C1 segment of cervical spinal cord (tissue), 14 donors: ENCODE measurements at places on chromosomes 3 and 15.

- DNase-seq: no peak
These were observed 39.8 kb downstream of the TUBGCP4 start for GRCh38 chr15:43410572-43411214.

GRCh38 chr15:98727115-98728040, 79.0 kb downstream of the IGF1R start:
- DNase-seq: no peak

GRCh38 chr15:51771773-51772172, 20.4 kb downstream of the TMOD2 start:
- DNase-seq: no peak

GRCh38 chr3:178518660-178519396, 17.4 kb upstream of the KCNMB2 start:
- no peak for DNase-seq

- peak; percentile 8 for DNase-seq
These were observed at the start of gene FBXL2 for GRCh38 chr3:33277193-33277882. Gene FBXL2, plus strand, starts transcription at chr3:33277442. Its CDS starts 71 bp downstream, at chr3:33277513.

- no peak for DNase-seq
These were observed 139.2 kb downstream of the TPRA1 start for GRCh38 chr3:127451321-127451720.

- no peak for DNase-seq
These were observed 10.8 kb downstream of the CMTM8 start for GRCh38 chr3:32249184-32249782.

DNA sequence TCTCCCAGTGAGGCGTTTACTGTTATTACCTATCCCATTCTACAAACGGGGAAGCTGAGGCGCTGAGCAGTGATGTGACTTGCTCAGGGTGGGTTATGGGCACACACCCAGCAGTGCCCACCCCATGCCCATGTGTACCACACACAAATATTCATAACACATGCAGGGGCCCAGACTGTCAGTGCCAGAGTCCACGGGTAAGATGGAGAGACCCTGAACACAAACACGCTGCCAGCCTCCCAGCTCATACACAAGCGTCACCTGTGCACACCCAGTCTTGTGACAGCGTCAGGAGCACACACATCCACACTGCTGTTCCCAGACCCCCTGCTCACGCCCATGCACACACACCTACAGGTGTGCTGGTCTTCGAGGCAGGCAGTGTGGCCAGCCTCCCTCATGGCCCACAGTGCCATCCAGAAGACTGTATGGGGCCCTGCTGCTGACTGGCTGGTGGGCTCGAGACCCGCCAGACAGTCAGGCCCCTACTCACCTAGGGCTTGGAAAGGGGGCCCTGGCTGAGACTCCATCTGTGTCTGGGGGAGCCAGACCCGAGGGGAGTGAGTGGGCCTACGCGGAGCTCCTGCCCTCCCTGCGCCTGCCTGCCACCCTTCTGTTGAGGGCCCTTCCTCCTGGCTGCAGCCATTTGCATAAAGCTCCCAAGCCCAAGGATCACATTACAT, 39.4 kb downstream of the DNAJB8 start:
- DNase-seq: no peak

DNA sequence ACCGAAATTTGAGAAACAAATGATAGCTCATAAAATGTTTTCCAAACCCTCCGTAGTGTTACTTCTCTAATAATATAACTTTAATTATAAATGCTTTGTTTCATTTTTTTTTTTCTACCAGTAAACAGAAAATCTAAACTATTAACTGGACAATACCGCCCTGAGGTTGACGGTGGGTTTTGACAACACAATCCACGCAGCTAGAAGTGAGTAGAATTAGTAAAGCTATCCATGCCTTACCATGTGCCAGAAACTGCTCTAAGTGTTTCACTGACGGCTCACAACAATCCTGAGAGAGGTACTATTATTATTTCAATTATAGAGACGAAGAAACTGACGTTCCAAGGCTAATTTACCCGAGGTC, 410 bp downstream of the NDUFAF1 start:
- no peak for DNase-seq

DNA sequence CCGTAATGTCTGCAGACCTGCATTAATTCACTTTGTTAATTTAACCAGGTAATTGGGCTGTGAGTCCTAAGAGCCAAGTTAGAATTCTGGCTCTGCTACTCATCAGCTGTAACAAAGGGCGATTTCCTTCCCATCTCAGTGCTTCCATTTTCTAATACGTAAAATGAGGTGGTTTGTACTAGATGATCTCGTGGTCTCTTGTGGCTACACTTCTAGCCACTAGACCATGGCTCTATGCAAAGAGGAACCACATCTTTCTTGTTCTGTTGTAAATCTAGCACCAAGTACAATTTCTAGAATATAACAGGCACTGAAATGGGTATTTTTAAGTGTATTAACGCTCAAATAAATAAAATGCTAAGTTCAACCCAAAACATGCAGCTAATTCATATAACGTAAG, 174.4 kb upstream of the THBS1 start:
- no peak for DNase-seq

DNA sequence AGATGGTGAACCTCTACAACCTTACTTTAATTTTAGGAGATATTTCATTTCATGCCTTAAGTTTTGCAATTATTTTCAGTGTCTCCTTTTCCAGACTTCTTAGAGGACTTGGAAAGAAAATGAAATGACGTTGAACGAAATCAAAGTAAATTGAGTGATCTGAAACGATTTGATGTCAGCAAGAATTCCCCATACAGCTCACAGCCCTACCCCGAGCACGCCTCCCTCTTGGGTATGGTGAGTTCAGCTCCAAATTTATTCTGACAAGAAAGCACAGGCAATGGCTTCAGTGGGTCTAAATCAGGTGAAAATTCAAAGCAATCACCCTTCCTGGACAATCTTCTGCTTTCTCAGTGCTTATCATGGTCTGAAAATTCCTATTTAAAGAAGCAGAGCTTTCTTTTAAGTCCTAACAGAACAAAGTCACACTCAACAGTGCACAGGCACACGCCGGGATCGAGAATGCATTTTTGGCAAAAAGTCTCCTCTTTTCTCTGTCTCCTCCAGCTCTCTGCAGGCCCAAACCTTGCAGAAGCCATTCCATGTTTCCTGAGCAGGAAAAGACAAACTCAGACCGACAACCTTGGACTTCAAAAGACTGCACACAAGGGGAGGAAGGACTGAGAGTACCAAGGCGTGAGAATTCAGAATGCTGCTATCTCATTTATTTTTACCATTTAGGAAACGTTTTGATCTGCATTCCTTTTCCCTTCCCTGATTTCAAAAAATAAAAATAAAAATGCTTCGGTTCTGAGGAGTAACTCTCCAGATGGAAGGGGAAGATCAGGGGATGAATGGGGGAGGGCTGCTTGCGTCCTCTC, 72.0 kb downstream of the CCNL1 start:
- no peak for DNase-seq

DNA sequence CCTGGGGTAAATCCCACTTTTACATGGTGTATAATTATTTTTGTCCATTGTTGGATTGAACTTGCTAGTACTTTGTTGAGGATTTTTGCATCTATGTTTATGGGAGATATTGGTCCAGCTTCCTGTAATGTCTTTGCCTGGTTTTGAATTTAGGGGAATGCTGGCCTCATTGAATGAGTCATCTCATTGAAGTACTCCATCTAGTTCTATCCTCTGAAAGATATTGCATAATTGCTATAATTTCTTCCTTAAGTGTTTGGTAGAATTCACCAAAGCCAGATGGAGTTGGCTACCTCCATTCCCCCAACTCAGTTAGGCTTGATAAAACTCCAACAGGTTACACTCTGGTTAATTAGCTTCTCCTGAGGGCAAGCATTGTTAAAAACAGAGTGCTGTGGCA, 237.4 kb upstream of the TGFBR2 start:
- no peak for DNase-seq

GRCh38 chr3:49750056-49750455, 26.3 kb upstream of the GMPPB start:
- DNase-seq: no peak

DNA sequence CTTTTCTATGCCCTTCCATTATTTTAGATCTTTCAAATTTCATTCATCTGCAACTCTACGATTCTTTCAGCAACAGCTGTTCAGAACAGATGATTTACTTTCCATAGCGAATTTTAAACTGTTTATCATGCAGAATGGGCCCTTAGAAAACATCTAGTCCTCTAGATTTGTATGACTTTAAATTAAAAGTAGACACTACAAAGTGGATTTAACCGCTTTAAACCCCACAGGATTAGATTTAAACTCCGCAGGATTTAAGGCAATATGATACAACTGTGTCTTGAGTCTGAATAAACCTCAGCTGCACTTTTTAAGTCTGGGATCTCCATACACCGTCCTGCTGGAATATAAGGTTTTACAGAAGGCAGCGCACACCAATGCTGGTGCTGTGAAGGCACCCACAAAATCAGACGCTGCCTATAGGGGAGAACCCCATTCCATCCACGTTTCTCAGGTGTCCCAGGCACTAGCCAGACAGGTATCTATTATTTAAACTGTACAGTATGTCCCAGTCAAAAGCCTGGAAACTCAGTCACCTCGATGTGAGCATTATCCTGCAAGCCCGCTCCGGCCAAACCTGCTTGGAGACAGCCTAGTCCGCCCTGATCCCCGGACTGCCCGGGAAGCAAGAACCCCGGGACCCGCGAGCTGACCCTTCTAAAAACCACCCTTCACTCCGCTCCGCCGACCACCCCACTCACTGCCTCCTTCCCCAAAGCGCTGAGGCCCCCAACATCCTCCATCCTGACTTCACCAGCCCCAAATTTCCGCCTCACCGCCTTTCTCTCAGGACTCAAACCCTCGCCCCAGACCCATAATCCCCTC, 768 bp downstream of the ANO10 start:
- DNase-seq: no peak

GRCh38 chr3:8713901-8714759, 19.5 kb upstream of the CAV3 start:
- DNase-seq: no peak

DNA sequence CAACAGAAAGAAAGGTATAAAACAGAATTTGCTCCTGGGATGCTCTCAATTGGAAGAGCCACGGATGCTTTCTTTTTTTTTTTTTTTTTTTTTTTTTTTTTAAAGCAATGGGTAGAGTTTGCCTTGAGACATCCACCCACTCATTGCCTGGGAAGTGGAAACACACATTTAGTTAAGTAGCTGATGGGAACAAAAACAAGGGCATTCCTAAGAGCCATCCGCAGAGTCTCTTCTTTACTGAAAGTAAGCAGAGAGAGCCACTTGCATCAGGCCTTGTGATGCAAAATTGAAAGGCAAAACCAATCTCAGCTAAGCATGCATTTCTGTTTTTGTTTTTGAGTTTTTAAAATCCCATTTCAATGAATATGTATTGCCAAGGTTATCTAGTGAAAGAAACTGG, 787.9 kb upstream of the LMCD1 start:
- DNase-seq: no peak

DNA sequence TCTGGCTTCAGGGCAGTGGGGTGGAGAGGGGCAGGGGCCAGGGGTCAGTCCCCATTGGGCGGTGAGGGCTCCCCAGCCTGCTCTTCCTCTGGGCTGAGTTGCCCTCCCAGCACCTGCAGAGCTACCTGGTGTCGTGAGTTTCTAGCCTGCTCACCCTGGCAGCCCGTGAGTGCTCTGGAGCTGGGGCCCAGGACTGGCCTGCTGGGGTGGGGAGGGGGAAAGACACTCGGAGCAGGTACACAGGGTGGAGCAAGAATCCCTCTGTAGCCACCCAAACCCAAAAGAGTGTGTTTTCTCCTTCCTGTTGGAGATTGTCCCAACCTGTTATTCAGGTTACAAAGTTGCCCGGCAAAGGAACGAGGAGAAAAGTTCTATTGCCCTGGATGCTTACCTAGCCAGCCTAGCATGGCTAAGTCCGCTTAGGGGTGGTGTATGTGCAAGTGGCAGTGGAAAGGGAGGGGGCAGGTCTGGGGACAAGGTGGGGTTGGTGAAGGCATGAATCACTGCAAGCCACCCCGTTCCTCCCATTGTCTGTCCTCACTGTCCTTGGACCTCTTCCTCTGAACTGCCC, 8.9 kb downstream of the FAM3D start:
- no peak for DNase-seq

DNA sequence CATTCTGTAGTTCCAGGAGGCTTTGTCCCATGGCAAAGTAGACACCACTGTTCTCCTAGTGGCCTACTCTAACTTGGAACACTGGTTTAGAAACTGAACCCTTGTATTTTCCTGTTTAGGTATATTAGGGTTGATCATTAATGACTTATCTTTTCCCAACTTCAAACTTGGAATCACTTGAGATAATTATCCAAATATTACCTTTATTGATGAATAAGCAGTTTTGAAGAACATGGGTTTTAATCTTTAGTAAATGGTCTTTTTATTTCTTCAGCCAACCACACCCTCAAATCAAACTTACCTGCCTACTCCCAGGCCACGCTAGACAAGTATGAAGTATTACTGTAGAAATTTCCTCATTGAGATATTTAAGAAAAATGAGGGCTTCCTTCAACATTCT, 6.5 kb upstream of the P3H2 start:
- no peak for DNase-seq

DNA sequence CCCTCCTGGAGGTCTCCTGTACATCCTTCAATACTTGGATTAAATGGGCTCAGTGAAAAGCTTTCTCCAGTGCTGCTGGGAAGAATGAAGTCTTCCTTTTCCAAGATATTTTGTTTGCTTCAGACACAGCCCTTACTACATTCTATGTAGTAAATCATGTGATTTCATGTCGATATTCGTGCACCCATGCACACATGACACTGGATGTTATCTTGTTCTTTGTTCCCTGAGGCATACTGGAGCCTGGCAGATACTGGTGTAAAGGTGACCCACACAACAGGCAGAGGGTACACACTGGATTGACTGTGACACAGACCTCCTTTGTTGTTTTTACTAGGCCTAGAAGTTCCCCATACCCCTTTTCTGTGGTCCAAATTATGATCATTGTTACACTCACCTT, 40.3 kb upstream of the ATP2C1 start:
- no peak for DNase-seq

DNA sequence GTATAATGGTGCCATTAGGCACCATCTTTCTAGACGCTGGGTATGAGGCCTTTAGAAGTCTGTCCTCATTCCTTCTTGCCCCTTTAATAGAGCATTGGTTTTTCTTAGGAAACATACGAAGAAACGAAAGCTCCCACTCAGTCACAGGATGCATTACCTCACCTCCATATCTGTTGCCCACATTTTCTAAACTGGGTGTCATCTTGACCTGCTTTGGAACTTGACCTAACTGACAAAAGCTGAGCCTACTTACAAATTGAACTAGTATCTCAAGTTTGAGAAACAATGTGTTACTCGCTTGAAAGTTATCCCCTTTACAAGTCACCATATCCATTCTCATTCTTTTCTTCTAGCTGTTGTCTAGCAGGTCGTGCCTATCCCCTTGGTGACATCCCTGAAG, 102.7 kb downstream of the VPS8 start:
- no peak for DNase-seq

GRCh38 chr3:161689584-161690298, 193.1 kb downstream of the OTOL1 start:
- no peak for DNase-seq

- DNase-seq: no peak
These were observed 80.8 kb downstream of the ANXA2 start for GRCh38 chr15:60316961-60317360.

GRCh38 chr15:101051291-101052030, 132.3 kb downstream of the LRRK1 start:
- DNase-seq: no peak
